Left hindlimb (tissue), 1 donor: ENCODE measurements at places on chromosomes 1 and 21.

GRCh38 chr1:158140764-158141192, 39.9 kb upstream of the CD1D start:
- no peak for DNase-seq

DNA sequence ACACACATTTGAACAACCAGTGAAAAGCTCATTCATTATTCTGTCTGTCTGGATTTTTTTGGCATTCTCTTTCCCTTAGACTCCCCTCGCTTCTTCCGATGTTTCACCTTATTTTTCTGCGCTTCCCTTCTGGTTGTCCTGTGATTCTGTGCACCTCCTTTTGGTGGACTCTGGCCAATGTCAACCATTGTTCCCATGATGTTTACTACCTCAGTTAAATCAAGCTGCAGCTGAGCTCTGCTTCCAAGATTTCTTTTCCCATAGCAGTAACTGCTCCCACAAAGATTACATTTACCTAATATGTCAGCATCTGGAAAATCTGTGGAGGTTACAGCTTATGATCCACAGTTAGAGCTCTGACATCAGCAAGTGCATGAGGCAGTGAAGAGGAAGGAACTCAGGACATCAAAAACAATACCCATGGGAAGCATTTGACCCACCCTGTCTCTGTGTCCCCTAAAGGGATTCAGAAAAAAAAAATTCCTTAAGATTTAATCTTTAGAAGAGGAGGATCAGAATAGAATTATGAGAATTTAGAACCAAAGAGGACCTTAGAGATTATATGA, 69.9 kb upstream of the ADAMTS5 start:
- DNase-seq: no peak

DNA sequence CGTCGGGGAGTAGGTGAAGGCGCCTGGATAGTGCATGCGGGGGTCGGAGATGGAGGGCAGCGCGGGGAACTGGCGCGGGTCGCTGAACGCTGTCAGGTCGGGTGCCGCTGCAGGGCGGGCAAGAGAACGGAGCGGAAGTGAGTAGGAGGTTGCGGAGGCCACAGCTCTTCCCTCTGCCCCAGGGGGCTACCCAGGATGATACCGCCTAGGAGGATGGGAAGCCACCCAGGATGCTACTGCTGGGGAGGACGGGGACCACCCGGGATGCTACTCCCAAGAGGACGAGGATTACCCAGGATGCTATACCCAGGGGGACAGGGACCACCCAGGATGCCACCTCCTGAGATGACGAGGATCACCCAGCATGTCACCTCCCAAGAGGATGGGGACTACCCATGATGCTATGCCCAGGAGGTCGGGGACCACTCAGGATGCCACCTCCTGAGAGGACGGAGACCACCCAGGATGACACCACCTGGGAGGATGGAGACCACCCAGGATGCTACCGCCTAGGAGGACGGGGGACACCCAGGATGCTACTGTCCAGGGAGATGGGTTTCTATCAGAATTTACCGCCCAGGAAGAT, 123.8 kb downstream of the CLIC6 start:
- no peak for DNase-seq

DNA sequence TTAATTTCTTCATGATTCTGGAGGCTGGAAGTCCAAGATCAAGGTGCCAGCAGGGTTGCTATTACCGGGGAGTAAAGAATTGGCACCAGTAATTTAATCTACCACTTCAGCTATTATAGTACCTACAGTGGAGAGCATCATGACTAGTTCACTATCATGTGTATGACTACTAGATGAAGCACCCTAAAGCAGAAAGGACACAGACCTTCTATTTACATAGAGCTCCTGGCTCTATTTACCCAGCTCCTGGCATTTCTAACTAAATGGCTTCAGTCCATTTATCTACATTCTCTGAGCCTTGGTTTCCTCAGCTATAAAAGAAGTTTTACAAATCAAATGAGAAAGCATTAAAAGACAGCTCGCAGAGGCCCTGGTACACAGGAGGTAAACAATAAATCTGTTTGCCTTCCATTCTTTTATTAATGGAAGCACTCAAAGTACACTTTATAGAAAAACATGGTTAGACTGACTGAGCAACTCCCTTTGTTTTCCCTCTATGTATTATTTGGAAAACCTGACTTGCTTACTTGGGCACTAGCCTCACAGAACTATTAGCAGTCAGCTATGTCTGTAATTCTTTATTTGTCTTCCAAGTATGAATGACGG, 203.0 kb downstream of the SLC35F3 start:
- DNase-seq: no peak

DNA sequence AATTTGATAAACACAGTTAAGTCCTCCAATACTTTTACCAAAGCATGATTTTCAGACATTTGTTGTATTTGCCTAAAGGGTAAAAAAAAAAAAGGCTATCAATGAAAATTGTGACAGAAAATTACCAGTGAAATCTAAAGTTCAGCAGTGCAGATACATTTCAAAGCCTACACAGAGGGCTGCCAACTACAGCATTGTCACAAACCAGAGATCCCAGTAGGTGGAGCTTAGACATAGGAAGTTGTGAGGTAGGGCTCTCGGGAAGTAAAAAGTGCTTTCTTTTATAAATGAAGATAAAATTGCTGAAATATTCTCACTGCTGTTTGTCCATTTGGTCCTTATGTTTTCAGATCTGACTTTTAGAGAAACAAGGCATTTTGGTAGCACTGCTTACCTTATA, 123.0 kb downstream of the DYRK1A start:
- DNase-seq: no peak

DNA sequence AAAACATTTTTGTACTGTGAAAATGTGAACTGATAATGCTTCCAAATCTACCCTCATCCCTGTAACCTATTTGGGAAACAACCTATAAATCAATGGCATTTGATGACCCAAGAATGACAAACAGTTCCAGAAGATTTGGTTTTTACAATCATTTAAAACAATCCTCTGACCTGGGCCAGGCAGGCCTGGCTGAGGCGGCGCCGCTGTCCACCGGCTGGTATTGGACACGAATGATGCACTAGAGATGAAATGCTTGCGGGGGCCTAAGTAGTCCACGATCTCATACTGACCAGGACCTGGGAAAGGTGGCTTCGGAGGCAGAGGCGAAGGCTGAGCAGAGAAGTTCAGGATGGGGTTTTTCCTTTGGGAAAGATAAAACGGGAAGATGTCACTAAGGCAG, 41.5 kb downstream of the GRHL3 start:
- DNase-seq: no peak

DNA sequence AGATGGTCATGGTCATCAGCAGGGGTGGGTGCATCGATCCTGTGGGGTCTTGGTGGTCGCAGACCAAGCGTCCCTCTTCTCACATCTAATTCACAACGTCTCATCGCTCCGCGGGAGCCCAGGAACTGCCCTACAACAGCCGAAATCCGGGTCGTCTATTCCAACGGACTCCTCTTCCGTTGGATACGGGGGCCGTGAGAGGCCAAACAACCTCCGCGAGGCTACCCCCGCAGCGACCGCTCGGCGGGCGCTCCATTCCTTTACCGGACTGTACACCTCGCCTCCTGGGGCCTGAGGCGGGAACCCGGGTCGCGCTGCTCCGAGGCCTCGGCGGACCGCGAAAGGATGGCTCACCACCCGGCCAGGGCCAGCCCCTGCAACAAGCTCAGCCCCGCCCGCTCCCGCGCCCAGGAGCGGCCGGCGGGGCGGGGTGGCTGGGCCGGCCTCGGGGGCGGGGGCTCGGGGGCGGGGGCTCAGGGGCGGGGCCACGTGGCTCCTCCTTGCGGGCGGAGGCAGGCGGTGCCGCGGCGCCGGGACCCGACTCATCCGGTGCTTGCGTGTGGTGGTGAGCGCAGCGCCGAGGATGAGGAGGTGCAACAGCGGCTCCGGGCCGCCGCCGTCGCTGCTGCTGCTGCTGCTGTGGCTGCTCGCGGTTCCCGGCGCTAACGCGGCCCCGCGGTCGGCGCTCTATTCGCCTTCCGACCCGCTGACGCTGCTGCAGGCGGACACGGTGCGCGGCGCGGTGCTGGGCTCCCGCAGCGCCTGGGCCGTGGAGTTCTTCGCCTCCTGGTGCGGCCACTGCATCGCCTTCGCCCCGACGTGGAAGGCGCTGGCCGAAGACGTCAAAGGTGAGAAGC, at the start of gene QSOX1:
Gene QSOX1 (plus strand): TSS at position 545 of the 857 bp plus-strand sequence. CDS start 39 bp downstream, at position 584.
- DNase-seq: peak; percentile 95

- DNase-seq: no peak
These were observed 123.9 kb upstream of the PPP2R5A start for GRCh38 chr1:212161231-212161781.

GRCh38 chr1:68625624-68626023, 128.7 kb upstream of the DEPDC1 start:
- no peak for DNase-seq

DNA sequence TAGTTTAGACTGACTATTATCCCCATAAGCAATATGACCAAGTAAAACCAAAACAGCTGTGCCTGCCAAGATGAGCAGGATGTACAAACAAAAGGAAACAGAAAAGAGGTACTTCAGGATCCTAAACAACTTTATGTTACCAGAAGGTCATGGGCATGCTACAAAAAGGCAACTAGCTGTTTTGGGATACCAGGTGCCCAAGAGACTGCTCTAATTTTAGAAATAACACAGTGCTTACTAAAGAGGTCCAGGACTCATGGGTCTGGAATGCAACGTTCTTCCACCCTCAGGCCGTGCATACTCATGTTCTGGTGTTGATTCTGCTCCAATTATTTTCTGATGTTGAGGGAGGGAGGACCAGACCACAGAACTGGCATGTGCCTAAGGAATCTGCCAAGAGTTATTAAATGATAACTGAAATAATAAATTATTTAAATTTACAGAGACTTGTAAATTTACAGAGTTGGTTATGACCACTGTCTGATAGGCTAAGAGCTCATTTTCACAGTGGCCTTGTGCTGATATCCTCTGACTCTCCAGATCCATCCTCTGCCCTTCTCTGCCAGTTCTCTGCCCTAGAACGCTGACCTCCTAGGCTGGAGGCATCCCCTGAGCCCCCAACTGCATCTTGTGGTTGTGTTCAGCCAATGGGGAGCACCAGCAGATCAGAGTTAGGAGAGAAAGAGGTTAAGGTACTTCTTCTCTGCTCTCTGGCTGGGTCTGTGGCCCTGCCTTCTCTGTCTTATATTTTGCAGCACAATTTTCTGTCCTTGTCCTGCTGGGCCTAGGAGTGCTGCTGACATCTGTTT, 37.7 kb upstream of the BCL10 start:
- DNase-seq: no peak

- DNase-seq: no peak
These were observed 129.2 kb downstream of the HHIPL2 start for GRCh38 chr1:222418654-222419053.
